A172 (cell line): ENCODE measurements at places on chromosomes 1 and 21. TPM values are rescaled to one million over a fixed set of nuclear protein-coding genes. Genes with fewer than 3 reads are reported as not detected.

Gene SPATA21
- total RNA-seq = not detected in 2 replicates

Gene TSSK3
- 0.24 TPM in 1 of 2 replicates, not detected in the other for total RNA-seq

Gene ZBTB8A
- total RNA-seq = 3.6 and 3.9 TPM in 2 replicates

Gene C1orf141
- total RNA-seq = not detected in 2 replicates

Gene FAM163A
- 0.10 and 0.24 TPM in 2 replicates for total RNA-seq

Gene SLC44A3
- total RNA-seq = 0.10 TPM in 1 of 2 replicates, not detected in the other

Gene PLEKHN1
- total RNA-seq = 0.62 and 0.93 TPM in 2 replicates

Gene C2CD4D
- total RNA-seq = not detected in 2 replicates

Gene PGLYRP3
- total RNA-seq = not detected in 2 replicates
